ENCODE measurements at places on chromosomes 5 and 9.

DNA sequence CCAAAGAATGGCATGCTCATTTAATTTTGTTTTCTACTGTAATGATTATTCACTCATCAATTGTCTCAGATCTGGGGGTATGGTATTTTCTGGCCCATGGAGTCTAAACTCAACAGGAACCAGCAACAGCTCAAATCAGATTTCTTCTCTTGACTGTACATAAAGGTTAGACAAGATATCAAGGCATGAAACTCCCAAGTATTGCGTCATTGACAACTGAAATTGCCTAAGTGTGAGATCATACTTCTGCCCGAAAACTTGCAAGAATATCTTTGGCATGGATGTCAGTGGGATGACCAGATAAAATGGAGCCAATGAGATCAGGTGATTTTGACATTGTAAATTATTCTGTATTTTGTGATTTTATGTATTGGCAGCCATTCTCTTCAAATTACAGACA lies 141.7 kb upstream of the STK32A start:
- no peak for DNase-seq

DNA sequence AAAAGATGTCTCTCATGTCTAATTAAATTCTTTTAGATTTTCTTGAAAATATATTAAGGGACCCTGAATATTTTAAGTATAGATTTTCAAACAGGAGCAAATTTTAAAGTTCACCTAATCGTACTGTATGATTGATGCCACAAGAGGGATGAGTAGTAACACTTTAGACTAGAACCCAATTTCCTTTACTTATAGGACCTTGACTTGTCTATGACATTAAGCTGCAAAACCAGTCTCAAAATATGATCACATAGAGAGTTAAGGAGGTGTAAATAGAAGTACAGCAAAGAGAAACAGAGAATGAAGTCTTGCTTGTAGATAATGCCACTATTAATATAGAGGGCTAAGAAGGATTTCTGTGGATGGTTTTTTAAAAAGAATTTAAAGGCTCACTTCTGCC lies 312.9 kb upstream of the PRR16 start:
- DNase-seq = no peak

GRCh38 chr9:13929013-13929412 lies 384.9 kb downstream of the NFIB start:
- DNase-seq = no peak

DNA sequence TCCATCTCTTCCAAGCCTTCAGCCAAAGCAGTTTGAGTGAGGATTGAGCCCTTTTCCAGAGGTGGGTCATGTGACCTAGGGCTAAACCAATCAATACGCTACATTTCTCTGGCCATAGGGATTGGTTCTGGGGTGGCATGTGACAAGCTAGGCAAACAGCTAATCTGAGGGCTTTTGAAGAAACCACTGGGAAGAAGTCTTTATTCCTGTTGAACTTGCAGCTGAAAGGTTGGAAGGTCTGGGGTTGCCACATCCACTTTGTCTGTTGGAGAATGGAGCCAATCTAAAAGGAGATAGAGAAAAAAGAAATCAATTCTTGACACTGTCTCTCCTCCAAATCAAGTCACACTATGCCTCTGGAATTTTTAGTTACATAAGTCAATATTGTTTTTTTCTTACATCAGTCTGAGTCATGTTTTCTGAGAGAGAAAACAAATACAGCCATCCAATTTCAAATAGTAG lies 637.8 kb upstream of the WWC1 start:
- no peak for DNase-seq

GRCh38 chr9:31776471-31776870 lies 608.0 kb upstream of the ACO1 start:
- DNase-seq = no peak
